ENCODE measurements at places on chromosomes 13 and 19. TPM values are rescaled to one million over a fixed set of nuclear protein-coding genes. Genes with fewer than 3 reads are reported as not detected.

- no peak for DNase-seq
- no peaks in the 10 kb centered on the region for H3K27me3 ChIP-seq
- no peaks in the 10 kb centered on the region for H3K36me3 ChIP-seq
- H3K4me3 ChIP-seq: no peak overlapping the region
- no peak overlapping the region for H3K27ac ChIP-seq
- no peaks in the 10 kb centered on the region for H3K4me1 ChIP-seq
These were observed 50.1 kb upstream of the ZNF98 start for GRCh38 chr19:22472180-22472637.

Gene PCDH20
- total RNA-seq: not detected

GRCh38 chr19:35046461-35046860, 4.9 kb downstream of the HPN start:
- H3K27me3 ChIP-seq: no peaks in the 10 kb centered on the region
- H3K4me3 ChIP-seq: no peak overlapping the region
- H3K4me1 ChIP-seq: no peaks in the 10 kb centered on the region
- DNase-seq: no peak
- no peaks in the 10 kb centered on the region for H3K36me3 ChIP-seq

DNA sequence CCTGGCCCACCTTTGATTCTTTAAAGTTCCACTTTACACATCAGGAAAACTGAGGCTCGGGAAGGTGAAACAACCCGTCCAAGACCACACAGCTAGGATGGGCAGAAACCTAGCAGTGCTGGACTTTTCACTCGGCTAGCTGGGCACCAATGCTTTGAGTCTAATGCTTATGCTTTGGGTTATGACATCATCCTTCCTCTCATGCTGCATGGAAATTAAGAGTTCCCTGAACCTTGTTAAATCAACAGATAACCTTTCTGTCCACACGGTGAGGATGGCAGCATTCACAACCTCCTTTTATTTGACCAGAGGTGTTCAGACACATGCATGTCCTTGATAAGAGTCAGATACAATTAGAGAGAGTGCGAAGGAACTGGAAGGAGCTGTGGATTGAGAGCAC, 138.4 kb downstream of the UQCRFS1 start:
- H3K4me1 ChIP-seq: no peaks in the 10 kb centered on the region
- H3K4me3 ChIP-seq: no peak overlapping the region
- no peaks in the 10 kb centered on the region for H3K27me3 ChIP-seq

Gene DMKN
- 57.8 TPM for total RNA-seq

Gene ADAMTSL5
- total RNA-seq: 0.51 TPM

Gene LRRC25
- total RNA-seq: 2.7 TPM

Gene SYNE4
- 0.72 TPM for total RNA-seq

Data from GM12878 (cell line).